Right renal cortex interstitium (tissue), 3 donors: ENCODE measurements at places on chromosomes 1 and 21.

DNA sequence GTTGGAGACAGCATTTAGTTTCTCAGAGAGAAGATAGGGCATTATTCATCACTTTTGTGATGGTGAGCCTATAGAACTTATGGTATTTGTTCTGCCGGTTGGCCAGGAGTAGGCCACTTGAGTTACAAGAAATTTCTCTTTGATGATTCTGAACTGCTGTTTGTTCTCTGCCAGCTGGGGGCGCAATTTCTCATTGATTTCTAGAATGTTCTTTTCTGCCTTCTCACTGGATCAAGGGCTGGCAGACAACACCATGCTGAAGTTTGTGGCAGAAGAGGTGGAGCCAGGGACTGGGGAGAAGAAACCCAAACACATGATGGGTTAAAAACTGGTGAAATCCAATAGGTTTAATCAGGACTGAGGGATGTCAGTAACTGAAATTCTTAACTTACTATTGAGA, 360.6 kb downstream of the FAM72C start:
- no peak for DNase-seq

GRCh38 chr1:246078126-246078887, 428.8 kb downstream of the SMYD3 start:
- no peak for DNase-seq

DNA sequence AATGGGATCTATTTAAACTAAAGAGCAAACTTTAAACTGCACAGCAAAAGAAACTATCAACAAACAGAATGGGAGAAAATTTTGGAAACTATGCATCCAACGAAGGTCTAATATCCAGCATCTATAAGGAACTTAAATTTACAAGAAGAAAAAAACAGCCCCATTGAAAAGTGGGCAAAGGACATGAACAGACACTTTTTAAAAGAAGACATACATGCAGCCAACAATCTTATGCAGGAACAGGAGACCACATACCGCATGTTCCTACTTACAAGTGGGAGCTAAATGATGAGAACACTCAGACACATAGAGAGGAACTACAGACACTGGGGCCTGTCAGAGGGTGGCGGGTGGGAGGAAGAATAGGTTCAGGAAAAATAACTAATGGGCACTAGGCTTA, 149.6 kb downstream of the RPS6KC1 start:
- DNase-seq: no peak

DNA sequence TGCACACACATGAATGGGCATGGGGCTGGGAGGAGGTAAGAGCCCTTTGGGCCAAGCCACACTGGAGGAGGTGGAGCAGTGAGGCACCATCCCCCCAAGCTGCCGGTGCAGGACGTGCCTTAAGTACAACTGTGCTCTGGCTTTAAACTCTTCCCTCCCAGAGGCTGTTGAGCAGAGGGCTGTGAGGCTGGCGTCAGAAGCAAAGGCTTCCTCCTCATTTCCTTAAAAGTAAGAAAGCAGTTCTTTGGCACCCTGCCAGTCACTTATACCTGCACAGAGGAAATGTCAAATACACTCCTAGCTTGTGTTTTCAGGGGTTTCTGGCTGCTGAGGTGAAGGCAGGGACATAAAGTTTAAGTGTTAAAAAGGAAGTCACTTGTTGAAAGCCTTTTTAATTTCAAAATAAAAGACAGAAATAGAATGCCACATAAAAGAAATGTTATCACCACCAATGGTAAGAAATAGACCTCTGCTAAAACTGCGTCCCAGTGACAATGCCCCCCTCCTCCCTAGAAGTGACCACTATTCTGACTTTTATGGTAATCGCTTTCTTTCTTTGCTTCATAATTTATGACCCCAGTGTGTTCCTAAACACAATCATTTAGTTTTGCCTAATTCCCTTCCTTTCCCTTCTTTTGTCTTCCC, 33.0 kb downstream of the LAMC2 start:
- no peak for DNase-seq

DNA sequence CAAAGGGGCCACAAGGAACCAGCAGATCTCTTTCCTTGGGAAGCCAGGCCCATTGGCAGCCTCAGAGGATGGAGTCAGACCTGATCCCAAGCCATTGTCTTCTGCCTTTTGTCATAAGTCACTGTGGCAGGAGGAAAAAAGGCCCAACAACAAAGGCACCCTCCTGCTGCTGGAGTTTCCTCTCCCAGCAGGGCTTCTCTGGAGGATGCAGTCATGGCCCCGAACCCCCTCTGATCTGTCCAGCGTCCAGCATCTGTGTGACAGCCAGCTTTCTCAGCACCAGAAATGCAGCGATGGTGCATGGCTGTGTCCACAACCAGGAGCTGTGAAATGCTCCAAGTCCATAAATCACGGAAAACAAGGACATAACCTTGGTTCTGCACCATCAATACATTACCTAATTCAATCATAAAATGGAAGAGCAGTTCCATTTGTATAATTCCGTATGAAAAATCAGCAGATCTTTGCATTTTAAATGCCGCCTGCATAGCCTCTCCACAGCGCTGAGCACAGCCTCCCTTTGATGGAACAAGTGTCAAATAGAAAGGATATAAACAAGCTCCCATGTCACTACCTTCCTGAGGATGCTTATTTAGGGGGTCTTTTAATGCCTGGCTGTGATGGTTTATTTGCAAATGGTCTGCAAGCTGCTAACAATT, 30.6 kb downstream of the AJAP1 start:
- DNase-seq: no peak

DNA sequence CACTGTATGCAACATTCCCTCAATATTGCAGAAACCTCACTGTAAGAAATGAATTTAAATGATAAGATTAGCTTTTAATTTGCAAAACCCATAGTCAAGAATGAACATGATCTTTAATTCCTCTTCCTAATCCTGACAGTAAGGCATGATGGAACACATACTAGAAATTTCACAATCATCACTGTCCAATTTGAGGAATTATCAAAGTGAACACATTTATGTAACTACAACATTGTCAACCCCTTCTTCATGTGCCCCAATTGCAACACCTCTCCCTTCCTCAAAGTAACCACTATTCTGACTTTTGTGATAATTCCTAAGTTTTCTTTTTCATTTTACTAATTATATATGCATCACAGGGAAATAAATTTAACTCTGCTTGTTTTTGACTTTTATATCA, 103.1 kb downstream of the LHX8 start:
- DNase-seq: no peak

DNA sequence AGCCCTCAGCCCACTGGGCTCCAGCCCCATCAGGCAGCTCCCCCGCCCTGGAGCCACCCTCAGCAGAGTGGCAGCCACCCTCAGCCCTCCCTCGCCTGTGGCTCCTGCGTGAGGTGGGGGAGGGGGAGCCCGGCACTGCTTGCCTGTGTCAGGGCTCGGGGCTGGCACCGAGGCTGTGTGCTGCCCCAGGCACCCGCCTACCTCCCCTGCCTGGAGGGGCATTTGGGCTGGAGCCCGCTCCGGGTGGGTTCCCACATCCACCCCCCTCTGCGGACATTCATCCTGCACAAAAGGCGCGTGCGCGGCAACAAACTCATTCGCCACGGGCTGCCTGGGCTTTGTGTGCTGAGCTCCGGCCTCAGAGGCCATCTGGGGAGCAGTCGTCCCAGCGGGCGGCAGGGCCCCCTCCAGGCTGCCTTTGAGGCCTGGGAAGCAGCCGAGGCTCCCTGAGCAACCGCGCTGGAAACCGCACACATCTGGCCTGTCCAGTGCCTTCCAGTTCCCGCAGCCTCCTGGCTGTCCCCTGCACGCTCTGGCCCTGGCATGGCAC, 12.6 kb upstream of the TNFRSF14 start:
- no peak for DNase-seq

GRCh38 chr1:33025180-33025569, 11.5 kb downstream of the AK2 start:
- DNase-seq: no peak

DNA sequence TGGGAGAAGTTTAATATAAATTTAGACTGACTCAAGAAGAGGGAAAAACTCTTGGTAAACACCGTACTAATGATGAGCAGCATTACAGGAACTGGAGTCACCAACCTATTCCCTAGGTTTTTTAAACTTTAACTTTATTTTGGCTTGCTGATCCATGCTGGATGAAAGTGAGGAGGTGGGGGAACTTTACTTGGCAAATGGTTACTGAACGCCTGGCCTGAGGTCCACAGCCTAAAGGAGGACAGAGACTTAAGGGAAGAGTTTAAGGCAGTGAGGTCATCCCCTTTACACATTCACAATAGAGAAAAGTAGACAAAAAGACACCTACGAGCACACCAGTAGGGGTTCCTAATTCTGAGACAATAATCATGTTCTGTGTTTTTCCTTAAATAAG, 25.6 kb upstream of the A3GALT2 start:
- no peak for DNase-seq

DNA sequence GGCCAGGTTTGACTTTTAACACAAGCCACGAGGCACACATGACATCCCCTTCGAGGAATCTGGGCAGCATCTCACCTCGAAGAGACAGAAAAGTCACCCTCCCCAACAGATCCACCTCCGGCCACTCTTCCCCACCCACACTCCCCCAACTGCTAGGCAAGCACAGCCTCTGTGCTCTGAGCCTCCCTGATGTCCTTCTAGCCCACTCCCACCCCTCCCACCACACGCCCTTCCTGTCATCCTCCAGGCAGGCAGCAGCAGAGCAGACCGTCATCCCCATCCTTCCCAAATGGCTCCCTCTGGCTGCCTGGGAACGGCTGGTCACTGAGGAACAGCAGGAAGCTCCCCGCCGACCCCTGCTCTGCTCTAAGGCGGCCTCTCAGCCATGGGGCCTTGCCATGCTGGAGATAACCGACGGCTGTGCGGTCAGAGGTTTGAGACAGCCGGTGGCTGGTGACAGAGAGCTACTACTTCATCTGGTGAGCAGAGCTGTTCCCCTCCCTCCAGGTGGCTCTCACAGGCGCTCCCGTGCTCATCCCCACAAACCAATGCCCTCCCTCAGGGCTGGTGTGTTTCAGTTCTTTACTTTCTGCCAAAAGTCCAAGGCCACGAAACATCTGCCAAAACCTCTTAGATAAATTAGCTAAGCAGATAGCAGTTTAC, 25.6 kb downstream of the NPHP4 start:
- no peak for DNase-seq

DNA sequence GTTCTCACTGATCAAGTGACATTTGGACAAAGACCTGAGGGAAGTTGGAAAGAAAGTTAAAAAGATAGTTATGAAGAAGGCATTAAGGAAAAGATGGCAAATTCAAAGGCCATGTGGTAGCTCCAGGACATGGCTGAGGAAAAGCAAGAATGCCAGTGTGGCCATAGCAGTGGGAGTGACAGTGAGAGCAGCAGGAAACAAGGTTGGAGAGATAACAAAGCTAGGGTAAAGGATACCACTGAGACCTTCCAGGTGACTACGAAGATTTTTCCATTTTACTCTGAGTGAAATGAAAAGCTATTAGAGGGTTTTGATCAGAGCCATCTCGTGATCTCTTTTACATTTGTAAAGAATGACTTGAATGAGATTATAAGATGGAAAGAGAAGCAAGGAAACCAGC, 170.6 kb downstream of the SLC44A5 start:
- no peak for DNase-seq

DNA sequence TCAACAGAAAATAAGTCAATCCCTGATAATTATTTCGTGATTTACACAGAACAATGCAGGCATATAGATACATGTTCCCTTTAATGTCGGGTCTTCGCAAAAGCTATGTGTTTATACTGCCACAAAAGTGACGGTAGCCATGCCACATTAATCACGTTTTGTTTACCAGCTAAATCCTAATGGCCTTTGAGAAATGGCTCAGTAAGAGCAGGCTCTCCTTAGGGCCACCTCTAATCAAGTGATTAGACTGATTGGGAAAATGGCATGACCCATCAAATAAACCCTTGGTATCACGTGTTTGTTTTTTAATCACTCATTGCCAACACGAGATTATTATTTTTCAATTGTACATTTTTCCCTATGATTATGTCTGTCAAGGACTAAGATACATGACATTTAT, 102.0 kb upstream of the USP25 start:
- DNase-seq: no peak

- peak; percentile 88 for DNase-seq
Measured at GRCh38 chr1:61184040-61184713, 101.8 kb downstream of the NFIA start.

DNA sequence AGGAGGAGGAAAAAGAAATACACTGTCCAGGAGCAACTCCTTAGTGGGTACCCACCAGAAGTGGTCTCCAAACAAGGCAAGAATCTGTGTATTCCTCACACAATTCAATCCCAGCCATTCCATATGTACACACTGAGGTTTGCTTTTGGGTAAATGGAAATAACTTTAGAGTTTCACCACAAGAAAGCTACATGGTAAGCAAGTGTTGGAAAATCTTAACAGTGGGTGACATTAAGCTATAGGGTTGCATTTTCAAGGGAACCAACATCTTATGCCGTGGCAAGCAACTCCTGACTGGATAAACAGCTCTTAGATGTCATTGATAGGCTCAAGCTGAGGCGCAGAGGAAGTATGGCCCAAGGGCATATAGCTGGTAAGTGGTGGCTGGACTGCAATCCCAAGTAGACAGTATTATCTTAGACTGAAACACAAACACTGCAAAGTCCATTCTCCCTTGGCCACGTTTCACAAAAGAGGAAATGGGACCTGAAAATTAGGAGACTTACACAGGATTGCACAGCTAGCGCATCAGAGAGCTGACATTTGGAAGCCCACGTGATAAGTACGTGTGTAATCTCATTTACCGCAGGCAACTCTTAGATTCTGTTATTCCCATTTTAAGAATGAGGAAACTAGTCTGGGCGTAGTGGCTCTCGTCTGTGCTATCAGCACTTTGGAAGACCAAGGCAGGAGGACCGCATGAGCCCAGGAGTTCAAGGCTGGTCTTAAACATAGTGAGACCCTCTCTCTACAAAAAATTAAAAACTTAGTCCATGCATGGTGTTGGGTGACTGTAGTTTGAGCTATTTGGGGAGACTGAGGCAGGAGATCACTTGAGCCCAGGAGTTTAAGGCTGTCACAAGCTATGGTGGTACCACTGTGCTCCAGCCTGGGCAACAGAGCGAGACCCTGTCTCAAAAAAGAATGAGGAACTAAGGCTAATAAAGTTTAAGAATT, 4.0 kb upstream of the BRWD1 start:
- DNase-seq: no peak

DNA sequence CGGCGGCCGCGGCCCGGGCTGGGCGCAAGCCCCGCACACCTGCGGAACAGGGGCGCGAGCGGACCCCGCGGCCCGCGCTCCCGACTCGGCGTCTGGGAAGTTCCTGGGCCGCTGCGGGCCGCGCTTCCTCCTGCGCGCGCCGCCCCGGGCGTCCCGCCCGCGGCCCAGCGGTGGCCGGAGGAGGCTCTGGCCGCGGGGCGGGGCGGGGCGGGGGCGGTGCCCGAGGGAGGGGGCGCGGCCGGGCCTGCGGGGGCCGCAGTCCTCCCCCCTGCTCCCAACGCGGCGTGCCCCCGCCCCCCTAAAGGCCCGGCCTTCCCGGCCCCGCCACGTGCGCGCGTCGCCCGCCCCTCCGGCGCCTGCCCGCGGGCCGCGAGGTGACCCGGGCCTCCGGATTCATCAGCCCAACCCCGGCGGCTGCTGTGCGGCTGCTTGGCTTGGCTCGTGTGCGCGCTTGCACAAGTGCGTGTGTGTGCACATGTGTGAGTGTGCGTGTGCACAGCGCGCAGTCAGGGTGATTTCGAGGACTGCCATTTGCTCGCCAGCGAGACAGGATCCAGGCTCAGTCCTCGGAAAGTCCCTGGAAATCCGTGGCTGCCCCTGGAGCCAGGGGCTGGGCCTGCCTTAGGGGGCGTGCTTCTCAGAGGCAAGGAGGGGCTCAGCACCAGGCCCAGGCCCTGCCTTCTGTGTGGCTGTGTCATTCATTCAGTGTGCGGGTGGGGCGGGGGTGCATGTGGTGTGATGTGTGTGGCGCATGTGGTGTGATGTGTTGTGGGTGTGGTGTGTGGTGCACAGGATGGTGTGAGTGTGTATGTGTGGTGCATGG, at the start of gene C2CD2:
Gene C2CD2, minus strand, starts transcription at position 188 of the 823 bp plus-strand sequence. CDS start 370 bp downstream, outside the sequence.
- no peak for DNase-seq
